ENCODE measurements at places on chromosomes 13 and 19.

DNA sequence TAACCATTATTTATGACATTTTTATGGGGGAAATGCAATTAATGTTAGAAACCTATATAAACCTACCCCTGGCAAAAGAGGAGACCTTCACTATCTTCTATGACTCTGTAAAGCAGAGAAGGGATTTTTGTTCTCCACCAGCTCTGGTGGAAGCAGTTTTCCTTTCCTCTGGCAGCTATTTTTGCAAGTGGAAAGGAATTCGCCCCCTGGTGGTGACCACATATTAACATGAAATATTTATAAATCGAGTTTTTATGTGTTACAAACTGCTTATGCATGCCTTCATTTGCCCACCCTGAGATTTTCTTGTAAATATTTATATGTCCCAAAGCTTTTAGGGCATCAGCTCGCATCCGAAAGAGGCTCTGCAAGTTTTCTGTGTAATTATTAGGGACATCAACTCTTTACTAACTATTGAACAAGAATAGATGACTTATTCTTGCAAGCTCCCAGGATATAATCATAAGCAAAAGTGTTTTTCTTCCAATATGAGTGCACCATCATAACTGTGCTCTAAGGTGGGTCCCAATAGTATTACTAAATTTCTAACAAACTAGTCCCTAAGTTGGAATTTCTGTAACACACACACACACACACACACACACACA, 62.4 kb downstream of the SERTM1 start:
- DNase-seq, result peak; percentile 80

GRCh38 chr19:19205416-19206410, 2.5 kb upstream of the NR2C2AP start:
- no peak for DNase-seq

GRCh38 chr19:51351266-51351990, 9.5 kb upstream of the VSIG10L start:
- DNase-seq, result no peak

- no peak for DNase-seq
These were observed 4.4 kb upstream of the REXO1 start for GRCh38 chr19:1852581-1853128.

- peak; percentile 86 for DNase-seq
These were observed at the start of gene MIER2 for GRCh38 chr19:344625-345319. MIER2 (minus strand) TSS chr19:344796; CDS start chr19:344782, 14 bp downstream.

DNA sequence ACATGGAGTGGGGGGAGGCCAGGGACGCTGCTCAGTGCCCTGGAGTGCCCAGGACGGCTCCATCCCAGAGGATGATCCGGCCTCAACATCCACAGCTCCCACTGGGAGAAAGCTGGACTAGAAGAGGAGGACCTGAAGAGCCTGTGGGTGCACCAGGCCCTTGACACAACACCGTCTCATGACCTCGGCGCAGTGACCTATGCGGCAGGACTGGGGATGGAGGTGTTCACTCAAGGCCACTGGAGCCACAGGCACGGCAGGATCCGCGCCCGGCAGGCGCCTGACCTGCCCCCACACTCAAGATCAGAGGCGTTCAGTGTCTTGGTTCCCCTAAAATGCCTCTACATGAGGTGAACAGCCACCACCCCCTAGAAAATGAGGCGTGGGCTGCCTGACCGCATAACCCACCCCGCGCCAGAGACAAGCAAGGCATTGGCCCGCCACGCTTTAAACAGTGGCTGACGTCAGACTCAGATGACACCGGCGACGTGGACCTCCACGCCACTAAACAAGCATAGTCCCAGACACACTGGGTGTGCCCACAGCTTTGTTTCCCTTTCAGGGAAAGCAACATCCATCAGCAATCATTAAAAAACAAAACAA, 8.0 kb downstream of the SGTA start:
- DNase-seq, result peak; percentile 13

- peak; percentile 4 for DNase-seq
These were observed 656.1 kb downstream of the DACH1 start for GRCh38 chr13:71210861-71211260.

DNA sequence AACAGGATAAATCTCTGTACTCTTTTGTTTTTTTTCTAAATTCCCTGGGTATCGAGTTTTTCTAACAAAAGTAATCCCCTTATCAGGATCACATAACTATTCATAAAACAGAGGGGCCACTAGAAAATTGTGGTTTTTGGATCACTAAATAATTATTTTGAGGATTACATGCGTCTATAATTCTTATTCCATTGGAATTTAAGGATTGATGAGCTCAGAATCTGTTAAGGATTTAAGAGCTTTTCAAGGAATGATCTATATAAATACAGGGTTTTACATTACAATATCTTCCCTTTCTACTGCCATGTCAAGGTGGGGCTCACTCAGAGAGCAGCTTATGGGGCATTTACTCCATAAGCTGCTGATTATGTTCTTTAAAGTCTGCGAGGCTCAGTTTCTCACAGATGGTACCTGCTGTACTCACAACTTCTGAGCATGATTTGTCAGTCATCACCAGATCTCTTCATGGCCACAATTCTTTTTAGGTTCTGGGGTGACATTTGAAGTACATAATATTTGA, 449.8 kb downstream of the PCDH17 start:
- no peak for DNase-seq

- DNase-seq, result no peak
These were observed 7.6 kb downstream of the TPT1 start for GRCh38 chr13:45333251-45333976.

- DNase-seq, result peak; percentile 73
These were observed 14.8 kb downstream of the OPA3 start for GRCh38 chr19:45569619-45570421.

GRCh38 chr19:51365211-51365964, 800 bp downstream of the ETFB start:
- DNase-seq, result peak; percentile 42

DNA sequence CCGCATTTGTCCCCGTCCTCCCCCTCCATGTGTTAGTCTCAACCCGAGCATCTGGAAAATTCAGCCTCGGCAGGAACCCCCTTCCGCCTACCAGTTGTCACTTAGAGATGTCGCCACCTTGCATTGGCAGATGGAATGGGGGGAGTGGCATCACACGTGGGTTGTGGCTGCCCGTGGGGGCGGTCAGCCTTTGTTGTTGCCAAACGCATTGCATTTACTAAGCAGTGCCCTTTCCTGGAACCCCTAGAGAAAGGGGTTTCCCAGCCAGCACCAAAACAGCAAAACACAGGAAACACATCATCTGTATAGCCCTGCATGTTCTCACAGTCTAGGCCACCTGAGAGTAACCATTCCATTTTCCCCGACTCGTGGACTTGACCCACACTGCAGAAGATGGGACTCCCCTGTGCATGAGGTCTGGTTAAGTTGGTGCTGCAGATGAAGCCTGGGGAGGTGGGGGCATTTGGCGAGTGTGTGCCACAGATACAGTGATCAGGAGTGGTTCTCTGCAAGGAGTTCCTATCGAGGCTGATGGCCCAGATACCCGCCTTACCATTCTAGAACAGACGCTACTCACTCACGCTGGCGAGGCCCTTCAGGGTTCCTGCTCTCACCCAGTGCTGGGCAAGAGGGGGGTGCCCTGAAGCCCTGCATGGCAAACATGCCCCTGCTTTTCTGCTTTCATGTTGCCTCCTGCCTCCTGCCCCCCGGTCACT, 38.3 kb downstream of the TMED1 start:
- DNase-seq, result peak; percentile 73

GRCh38 chr13:73958657-73959397, 175.4 kb downstream of the KLF12 start:
- no peak for DNase-seq

- peak; percentile 4 for DNase-seq
These were observed 347.2 kb downstream of the ZNF536 start for GRCh38 chr19:30719189-30719998.

DNA sequence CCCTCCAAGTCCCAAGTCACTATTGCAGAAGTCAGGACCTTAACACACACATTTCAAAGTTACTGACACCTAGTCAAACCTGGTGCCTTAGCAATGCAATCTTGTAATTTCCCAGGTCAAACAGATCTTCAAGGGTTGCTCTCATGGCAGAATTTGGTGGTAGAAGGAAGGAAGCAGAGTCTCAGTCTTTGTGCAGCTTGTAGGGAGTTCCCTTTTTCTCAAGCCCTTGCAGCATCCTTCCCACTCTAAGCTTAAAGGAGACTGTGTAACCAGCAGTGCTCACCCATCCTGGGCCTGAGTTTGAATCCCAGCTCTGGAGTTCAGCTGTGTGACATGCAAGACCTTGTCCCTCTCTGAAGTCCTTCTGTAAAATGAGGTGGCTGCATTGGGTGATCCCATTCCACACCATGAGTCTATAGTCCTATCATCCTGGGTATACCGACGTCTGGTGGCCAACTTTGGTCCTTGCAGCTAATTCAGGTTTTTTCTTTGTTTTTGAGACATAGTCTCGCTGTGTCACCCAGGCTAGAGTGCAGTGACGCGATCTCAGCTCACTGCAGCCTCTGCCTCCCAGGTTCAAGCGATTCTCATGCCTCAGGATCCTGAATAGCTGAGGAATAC, 9.8 kb downstream of the SIGLEC10 start:
- peak; percentile 54 for DNase-seq

DNA sequence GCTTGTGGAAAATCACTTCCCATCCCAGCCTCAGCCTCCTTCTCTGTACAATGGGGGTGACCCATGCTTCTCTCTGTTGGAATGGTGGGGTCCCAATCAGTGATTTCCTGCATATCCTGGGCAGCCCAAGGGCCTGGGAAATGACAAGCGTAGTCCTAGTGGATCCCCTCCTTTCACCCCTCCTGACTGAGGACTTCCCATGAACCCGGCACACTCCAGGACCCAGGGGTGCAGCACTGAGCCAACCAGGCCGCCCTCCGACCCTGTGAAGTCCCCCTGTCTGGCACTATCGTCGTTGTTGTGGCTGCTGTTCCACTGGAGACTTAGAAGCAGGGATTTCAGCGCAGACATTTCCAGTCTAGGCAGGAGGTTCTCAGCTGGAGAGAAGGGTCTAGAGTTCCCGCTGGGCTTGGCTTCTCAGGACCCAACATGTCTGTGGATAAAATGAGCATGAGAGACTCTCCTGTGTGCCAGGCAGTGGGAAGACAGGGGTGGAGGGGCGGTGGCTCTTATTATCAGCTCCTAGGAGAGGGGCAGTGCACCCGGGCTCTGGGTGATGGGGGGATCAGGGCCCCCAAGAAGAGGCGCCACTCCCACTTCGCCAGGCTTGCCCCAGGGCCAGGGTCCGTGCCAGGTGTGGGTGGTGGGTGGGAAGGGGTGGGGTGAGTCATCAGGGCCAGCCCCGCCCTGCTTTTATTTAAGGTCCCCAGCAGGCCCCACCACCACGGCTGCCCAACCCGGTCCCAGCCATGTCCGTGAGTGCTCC, at the start of gene LGALS7B:
LGALS7B (plus strand) TSS at position 723 of the 766 bp plus-strand sequence; CDS start at position 750, 27 bp downstream.
- no peak for DNase-seq

DNA sequence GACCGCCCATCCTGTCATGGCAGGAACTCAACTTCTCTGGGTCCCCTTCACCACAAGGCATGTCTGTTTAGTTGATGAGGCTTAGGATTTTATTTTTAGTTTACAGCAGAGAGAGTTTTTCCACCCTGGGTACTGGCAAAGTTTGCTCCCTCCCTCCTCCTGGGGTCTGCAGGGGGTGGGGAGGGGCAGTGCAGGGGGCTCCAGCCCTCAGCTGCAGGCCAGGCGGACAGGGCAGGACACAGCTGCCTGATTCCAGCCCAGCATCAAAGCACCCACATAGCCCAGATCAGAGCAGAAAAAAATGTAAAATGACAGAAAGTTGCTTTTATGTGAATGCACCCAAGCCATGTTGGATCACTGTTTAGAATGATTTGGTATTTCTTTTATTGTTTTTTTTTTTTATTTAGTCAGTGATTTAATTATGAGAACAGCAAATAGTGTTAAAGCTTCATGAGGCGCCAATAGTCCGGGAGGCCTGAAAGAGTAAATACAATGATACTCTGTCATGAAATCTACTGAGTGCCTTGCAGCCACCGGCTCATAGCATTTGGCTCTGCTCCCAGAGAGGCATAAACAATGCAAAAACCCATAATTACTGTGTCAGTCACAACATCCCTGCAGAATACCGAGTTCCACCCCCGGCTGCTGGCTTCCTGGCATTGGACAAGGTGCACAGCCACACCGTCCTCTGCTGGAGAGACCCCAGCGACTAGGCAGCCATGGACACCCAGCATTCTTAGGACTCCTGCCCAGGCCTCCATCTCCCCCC, 923.5 kb downstream of the UQCRFS1 start:
- DNase-seq, result peak; percentile 54

- DNase-seq, result no peak
These were observed 377.8 kb upstream of the DACH1 start for GRCh38 chr13:72244788-72245187.

GRCh38 chr13:47237571-47237970, 340.7 kb upstream of the HTR2A start:
- DNase-seq, result no peak

- no peak for DNase-seq
These were observed 71.3 kb downstream of the LHFPL6 start for GRCh38 chr13:39531646-39532045.

DNA sequence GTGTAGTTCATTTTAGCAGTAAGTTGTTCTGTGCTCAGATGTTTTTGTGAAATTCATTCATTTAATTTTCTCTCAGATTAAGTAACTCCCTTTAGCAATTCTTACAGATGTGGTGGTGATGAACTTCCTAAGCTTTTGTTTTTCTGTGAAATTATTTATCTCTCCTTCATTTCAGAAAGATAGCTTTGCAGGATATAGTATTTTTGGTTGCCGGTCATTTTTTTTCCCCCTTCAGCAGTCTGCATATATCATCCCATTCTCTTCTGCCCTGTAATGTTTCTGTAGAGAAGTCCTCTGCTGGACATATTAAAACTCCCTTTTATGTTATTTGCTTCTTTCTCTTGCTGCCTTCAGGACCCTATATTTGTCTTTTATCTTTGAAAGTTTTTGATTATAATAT, 470.2 kb downstream of the PCDH9 start:
- no peak for DNase-seq

DNA sequence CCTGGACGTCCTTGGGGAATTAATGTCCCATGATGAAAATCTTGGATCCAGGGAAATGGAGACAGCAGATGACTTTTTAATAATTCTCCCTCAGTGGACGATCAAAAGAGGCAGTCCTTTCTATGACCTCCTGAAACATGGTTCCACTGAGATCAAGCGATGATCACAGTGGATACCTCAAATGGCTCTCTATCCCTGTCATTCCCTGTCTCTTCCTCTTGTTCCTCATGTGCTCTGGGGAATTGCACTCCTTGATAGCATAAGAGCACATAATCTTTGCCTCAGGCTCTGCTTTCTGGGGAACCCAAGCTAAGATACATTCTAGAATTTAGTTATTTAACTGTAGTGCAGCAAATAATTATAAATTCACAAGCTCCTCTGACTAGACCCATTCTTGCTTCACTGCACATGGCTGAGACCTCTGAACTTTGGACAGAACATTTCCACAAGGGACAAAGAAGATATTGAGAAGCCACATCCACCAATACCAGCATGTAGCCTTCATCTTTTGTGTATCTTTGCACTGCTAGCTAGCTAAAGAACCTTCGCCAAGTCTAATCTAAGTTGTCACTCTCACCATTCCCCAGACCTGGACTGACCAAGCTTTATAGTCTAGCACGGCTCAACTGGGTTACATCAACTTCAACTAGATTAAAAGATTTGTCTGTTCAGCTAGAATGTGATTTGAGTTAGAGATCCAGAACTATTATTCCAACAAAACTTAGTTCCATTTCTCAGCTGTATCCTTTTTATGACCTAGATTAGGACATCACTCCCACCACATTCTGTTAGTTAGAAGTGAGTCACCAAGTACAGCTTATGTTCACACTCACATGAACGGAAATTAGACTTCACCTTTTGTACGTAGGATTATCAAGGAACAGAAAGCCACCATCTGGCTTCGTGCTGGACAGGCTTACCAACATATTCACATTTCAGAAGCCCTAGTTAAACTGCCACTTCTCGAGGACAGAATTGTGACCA, 142.7 kb downstream of the SUCLA2 start:
- peak; percentile 13 for DNase-seq

GRCh38 chr19:19540715-19541515, 2.9 kb downstream of the CILP2 start:
- DNase-seq, result peak; percentile 42
